Karpas-422 (cell line): ENCODE measurements at places on chromosomes 6 and 20. TPM values are rescaled to one million over a fixed set of nuclear protein-coding genes. Genes with fewer than 3 reads are reported as not detected.

The CCM2L gene
- 0.36 and 0.78 TPM in 2 replicates for total RNA-seq

GRCh38 chr6:26754212-26754611, 94.7 kb upstream of the ZNF322 start:
- H3K4me3 ChIP-seq, result no peak overlapping the region
- no peak for DNase-seq
- no peaks in the 10 kb centered on the region for H3K27me3 ChIP-seq
- no peaks in the 10 kb centered on the region for H3K4me1 ChIP-seq

DNA sequence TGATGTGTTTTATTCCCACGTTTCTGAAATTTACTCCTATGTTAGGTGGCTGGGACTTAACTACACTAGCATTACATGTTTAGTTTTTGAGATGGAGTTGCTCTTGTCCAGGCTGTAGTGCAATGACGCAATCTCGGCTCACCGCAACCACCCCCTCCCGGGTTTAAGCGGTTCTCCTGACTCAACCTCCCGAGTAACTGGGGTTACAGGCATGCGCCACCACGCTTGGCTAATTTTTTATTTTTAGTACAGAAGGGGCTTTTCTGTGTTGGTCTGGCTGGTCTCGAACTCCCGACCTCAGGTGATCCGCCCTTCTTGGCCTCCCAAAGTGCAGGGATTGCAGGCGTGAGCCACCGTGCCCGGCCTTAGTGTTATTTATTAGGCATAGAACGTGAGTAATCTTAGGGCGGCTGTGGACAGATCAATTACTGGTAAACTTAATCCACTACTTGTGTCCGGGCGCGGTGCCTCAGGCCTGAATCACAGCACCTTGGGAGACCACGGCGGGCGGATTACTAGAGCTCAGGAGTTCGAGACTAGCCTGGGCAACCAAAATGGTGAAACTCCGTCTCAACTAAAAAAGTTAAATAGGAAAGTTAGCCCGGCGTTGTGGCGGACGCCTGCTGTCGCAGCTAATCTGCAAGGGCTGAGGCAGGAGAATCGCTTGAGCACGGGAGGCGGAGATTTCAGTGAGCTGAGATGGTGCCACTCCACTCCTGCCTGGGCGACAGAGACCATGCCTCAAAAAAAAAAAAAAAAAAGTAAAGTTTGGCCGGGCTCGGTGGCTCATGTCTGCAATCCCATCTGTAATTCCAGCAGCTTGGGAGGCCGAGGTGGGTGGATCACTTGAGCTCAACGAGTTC, 123.7 kb upstream of the BTN3A2 start:
- H3K27me3 ChIP-seq, result no peaks in the 10 kb centered on the region
- no peak overlapping the region for H3K27ac ChIP-seq
- DNase-seq, result no peak
- H3K4me3 ChIP-seq, result no peak overlapping the region

- no peaks in the 10 kb centered on the region for H3K27me3 ChIP-seq
- no peak overlapping the region for H3K27ac ChIP-seq
- H3K4me3 ChIP-seq, result no peak overlapping the region
- DNase-seq, result no peak
- H3K36me3 ChIP-seq, result no peaks in the 10 kb centered on the region
- H3K4me1 ChIP-seq, result peaks cover 8% of the 10 kb centered on the region
Observed at GRCh38 chr6:21371676-21372171, 221.8 kb upstream of the SOX4 start.

DNA sequence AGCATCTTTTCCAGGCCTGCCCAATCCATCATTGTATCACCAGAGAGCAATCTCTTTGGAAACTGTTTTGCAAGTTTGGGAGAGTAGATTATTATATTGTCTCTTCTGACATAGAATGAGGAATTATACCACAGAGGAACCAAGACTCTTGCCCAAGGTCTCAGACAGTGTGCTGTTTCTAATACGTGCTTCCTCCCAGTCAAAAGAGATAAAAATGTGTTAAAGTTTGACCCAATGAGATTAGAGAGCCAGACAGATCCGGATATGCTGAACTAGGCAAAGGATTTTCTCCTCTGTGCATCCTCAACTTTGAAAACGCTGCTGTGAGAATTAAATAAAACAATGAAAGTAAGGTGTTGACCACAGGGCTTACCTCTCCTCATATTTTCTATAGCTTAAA, 18.6 kb upstream of the NT5E start:
- no peak overlapping the region for H3K27ac ChIP-seq
- no peaks in the 10 kb centered on the region for H3K27me3 ChIP-seq
- no peak for DNase-seq
